Osteoblast (primary cell): ENCODE measurements at places on chromosomes 16 and 17. TPM values are rescaled to one million over a fixed set of nuclear protein-coding genes. Genes with fewer than 3 reads are reported as not detected.

GRCh38 chr17:1645207-1646171, at the start of gene SCARF1:
Gene SCARF1, minus strand, starts transcription at chr17:1645732. Its CDS starts 35 bp downstream, at chr17:1645697.
- peak; percentile 85 for DNase-seq

Gene MARVELD3
- 0.36 and 0.88 TPM in 2 replicates for total RNA-seq

Gene SCGB1C2
- total RNA-seq: not detected in 2 replicates

Gene KCNH6
- total RNA-seq: not detected in 2 replicates

Gene TMIGD1
- total RNA-seq: not detected in 2 replicates

GRCh38 chr16:23296994-23297393, 5.1 kb upstream of the SCNN1B start:
- DNase-seq: no peak

DNA sequence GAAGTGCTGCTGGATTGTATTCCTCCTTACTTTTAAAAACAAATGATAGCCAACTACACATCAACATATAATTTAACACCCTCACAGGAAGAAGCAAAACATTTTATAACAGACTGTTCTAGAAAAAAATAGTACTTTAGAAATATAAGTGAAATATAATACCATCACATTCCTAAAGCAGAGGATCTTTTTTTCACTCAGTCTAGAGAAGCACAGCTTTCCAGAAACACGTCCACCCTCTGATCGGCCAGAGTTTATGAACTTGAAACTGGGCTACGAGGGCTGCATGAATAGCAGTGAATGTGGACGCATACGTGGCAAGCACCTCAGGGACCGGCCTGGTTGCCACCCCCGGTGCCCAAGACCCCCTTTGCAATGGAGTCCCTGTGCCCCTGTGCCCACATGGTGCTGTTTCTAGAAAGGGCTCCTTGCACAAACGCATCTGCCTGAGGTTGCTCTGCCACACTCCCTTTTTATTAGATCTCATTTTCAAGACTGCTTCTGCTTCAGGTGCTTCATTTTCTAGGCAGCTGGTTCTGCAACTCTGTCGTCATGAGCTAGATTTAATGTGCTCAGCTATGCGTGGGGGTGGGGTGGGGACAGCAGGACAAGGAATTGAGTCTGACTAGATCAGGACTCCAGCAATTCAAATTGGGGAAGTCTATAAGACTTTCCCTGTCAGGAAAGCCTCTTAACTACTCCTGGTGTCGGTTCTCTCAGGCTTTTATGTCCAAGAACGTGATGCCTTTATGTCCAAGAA, 29.1 kb upstream of the ERN1 start:
- no peak for DNase-seq

GRCh38 chr17:82320956-82321927, 3.8 kb upstream of the CD7 start:
- peak; percentile 97 for DNase-seq

DNA sequence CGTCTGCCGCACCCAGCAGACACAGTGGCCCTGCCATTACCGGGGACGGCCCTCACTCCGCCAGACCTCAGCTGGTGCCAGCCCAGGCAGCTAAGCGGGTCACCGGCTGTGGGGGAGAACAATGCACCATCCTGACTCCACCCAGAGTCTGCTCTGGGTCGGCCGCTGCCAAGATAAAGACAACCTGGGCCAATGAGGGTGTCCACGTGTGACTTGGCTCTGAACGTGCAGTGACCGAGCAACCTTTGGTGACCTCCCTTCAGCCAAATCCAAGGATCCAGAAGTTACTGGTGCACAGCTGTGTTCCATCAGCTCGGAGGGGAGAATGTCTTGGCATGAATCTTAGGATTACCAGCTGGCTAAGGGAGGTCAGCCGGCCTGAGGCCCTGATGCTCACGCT, 155.9 kb downstream of the NTN1 start:
- DNase-seq: no peak

- peak; percentile 86 for DNase-seq
Measured at GRCh38 chr16:75491876-75492275, 3.4 kb downstream of the CHST6 start.

DNA sequence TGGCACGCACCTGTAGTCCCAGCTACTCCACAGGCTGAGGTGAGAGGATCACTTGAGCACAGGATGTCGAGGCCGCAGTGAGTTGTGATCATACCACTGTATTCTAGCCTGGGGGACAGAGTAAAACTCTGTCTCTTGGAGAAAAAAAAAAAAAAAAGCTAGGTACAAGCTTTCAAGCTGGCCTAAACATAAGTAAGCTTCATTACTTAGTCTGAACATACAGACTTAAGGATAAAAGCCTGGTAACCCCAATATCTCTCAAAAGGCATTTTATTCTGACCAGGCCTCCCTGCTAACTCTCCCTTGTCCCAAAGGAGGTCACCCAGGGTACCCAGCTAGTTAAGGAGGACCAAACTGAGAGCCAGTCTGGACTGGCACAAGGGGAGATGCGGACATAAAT, 46.2 kb downstream of the TOM1L2 start:
- no peak for DNase-seq

Gene FLYWCH2
- total RNA-seq: 38.7 and 43.6 TPM in 2 replicates

DNA sequence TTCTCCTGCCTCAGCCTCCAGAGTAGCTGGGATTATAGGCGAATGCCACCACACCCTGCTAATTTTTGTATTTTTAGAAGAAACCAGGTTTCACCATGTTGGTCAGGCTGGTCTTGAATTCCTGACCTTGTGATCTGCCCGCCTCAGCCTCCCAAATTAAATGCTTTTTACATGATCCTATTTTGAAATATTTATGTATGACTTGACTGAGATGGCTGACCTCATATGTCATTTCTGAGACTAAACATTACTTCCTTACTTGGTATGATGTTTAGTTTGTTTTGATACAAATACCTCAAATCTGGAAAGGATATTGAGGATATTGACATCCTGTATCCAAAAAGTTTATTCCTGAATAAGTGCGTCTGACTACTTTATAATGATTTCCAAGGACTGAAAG, 11.9 kb downstream of the CALCOCO2 start:
- no peak for DNase-seq

Gene CES3
- total RNA-seq: 0.29 TPM in 1 of 2 replicates, not detected in the other

Gene TK2
- total RNA-seq: 73.5 and 81.3 TPM in 2 replicates

Gene CIAO2B
- total RNA-seq: 90.8 and 97.4 TPM in 2 replicates

- DNase-seq: peak; percentile 3
Measured at GRCh38 chr17:20721171-20721570, 141.6 kb downstream of the CDRT15L2 start.

- DNase-seq: no peak
Measured at GRCh38 chr16:80680839-80681238, 123.6 kb downstream of the CDYL2 start.

DNA sequence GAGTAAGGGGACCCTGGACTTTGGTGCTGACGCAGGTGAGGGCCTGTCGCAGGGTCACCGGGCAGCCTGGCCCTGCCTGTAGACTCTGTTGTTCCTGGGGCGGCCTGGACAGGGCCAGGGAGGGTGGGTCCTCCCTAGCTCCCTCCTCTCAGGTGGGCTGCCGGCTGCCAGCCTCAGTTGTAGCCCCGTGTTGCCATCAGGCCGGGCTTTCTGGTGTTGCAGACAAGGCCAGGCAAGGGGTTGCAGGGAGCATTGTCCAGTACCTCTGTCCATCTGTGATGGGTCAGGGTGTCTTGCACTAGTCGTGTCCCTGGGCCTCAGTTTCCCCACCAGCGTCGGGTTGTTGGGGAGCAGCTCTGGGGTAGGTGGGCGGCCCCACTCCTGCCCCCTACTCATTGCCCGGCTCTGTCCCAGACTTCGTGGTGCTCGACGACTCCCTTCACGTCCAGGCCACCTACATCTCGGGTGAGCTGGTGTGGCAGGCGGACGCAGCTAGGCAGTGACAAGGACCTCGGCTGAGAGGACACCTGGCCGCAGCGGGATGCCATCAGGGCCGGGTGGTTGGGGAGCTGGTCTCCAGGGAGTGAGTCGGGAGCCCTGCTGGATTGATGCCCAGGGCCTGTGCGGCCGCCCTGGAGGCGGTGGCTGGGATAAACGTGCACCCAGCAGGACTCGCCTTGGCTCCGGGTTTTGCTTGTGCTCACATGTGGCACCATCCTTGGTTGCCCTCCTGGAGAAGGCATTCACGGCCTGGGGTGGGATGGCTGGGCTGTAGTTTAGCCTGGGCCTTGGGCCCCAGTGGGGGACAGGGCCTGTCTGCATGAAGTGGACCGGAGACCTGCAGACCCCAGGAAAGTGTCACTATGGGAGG, 1.9 kb downstream of the CEMP1 start:
- peak; percentile 85 for DNase-seq

Gene UMOD
- not detected in 2 replicates for total RNA-seq

Gene HBA2
- total RNA-seq: not detected in 2 replicates

DNA sequence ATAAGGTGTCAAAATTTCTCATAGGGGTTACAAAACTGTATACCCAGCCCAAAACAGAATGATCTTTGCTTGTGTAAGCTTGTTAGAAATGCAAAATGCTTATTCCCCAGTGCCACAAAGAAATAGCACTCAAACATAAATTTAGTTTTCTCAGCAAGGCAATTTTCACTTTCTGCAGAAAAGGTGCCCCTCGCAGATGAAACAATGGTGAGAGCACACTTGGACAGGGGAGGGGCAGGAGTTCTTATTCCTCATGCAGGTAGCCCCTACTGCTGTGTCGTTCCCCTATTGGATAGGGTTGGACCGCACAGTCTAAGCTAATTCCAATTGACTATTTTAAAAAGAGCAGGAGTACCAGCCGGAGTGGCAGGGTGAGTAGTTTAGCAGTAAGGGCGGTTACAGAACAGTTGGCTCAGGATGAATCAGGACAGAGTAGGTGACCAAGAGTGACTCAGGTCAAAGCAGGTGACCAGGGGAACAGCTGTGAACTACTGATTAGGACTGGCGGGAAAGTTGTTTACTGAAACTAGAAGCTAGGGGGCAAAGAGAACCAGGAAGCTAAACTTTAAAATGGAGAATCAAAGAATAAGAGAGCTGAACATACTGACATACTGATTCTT, 5.5 kb upstream of the LDHD start:
- DNase-seq: no peak

Gene SLFN13
- total RNA-seq: 2.1 and 2.5 TPM in 2 replicates

GRCh38 chr16:12027558-12028287, 51.2 kb downstream of the SNX29 start:
- no peak for DNase-seq

DNA sequence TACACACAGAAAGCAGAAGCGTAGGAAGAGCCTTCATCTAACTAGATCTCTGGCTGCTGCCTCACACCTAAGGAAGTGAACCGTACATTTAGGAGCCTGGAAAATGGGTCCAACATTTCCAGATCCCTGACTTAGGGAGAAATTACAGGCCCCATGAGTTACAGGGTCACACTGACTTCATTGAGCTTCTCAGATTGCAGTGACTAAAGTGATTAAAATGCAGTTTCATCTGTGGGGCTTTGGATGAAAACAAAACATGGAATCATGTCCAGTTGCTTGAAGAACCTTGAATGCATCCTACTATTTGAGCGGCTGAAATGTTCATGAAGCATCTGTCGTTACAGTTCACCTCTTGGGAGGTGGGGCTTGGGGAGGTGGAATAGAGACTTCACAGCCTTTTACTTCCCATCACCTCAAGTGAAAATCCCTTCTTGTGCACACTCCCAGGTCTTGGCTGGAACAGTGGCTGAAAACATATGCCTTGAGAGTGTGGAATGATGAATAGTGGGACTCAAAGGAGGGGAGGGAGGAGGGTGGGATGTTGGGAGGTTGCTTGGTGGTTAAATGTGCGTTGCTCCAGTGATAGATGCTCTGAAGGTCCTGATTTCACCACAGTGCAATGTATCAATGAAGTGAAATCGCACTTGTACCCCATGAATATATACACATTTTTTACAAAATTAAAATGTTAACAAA, 19.7 kb downstream of the TEKT3 start:
- peak; percentile 91 for DNase-seq

Gene NGFR
- total RNA-seq: under 0.01 and 0.29 TPM in 2 replicates

DNA sequence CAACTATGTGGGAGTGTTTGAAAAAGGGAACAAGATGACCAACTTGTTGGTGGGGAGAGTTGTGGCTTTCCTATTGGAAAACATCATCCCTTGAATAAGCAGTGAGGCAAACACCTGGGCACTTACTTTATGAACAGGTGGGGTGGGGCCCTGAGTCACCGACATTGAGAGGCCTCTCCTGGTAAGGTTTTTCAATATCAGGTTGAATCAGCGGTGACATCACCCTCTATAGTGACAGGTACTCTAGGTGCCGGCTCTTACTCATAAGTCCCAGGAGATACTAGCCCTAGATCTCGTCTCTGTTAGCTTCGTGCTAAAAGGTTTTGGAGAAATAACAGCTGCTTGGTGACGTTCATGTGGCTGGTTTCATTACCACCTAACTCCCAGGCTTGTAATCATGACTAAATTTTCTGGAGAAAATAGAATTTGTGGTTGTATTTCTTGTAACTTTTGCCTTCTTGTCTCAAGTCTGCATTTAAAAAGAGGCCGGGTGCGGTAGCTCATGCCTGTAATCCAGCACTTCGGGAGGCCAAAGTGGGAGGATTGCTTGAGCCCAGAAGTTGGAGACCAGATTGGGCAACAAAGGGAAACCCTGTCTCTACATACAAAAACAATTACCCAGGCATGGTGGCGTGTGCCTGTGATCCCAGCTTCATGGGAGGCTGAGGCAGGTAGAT, 19.3 kb downstream of the CDH1 start:
- no peak for DNase-seq

- no peak for DNase-seq
Measured at GRCh38 chr17:28470914-28471366, 2.5 kb upstream of the SLC13A2 start.

DNA sequence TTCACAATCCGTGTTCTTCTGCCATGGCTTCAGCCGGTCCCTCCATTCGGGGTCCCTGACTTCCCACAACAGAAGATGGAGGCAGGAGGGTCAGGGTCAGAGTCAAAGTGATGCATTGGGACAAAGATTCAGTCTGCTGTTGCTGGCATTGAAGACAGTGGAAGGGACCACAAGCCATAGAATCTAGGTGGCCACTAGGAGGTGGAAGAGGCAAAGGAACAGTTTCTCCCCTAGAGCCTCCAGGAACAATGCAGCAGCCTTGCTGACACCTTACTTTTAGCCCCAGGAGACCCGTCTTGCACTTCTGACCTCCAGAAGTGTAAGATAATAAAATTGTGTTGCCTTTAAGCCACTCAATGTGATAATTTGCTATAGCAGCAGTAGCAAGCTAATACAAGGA, 55.9 kb downstream of the MFSD11 start:
- no peak for DNase-seq

DNA sequence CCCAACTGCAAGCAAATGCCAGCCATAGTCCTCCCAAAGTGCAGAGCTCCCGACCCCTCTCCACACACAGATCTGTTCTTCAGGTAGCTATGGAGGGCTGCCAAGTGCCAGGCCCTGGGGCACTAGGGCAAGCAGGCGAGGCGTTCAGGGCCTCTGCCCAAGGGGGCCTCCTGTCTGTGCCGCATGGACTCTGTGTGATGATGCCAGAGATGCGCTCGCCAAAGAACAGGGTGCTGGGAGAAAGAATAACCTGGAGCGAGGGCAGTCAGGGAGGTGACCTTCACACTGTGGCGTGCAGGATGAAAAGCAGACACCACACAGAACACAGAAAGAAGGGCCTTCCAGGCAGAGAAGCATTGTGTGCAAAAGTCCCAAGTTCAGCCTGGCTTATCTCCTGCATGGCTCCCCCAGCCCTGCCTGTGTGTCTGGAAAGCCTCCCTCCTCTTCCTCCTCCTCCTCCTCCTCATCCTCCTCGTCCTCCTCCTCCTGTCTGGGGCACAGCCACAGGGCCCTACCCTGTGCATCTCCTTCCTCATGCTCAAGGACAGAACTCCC, 44.2 kb downstream of the PEMT start:
- DNase-seq: no peak

- DNase-seq: no peak
Measured at GRCh38 chr17:42114118-42114517, 1.6 kb upstream of the DHX58 start.
